ELR (cell line): ENCODE measurements at places on chromosomes 5 and 9.
A peak's percentile ranks its signal among the peaks of the same experiment; 100 is the strongest.

GRCh38 chr9:17986595-17986994 lies 407.7 kb downstream of the SH3GL2 start:
- DNase-seq: no peak

- no peak for DNase-seq
Measured at GRCh38 chr5:10620346-10620745, 56.5 kb downstream of the ANKRD33B start.

- no peak for DNase-seq
Measured at GRCh38 chr9:138102246-138103051, 224.9 kb downstream of the CACNA1B start.

DNA sequence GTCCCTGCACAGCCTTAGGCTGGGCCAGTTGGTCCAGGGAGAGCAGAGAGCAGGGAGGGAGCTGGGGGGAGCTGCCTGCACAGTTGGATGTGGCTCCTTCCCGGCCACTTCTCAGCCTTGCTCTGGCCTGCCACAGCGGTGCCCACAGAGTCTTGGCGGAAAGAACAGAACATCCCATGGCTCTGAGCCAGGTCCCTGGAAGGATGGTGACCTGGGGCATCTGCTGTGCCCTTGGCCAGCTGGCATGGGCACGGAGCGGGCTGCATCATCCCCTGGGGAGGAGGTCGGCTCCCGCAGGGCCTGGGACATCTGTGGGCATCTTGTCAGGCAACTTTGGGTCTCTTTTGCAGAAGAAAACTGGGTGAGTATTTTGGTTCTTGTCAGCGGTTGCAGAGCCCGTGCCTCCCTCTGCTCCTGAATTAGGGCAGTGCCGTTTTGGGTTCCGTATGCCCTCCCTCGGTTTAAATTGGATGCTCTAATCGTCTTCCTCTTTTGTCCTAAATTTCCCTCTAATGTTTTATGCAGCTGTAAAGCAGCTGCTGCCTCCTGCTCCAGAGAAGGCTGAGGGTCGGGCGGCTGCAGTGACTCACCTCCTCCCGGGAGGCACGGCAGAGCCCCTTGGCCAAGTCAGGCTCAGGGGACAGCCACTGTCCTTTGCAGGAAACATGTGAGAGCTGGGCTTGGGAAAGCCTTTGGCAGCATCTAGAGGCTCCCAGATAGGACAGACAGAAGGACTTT lies 10.5 kb upstream of the NACC2 start:
- peak; percentile 29 for DNase-seq

GRCh38 chr5:124661317-124662141 lies 84.9 kb downstream of the ZNF608 start:
- peak; percentile 90 for DNase-seq

DNA sequence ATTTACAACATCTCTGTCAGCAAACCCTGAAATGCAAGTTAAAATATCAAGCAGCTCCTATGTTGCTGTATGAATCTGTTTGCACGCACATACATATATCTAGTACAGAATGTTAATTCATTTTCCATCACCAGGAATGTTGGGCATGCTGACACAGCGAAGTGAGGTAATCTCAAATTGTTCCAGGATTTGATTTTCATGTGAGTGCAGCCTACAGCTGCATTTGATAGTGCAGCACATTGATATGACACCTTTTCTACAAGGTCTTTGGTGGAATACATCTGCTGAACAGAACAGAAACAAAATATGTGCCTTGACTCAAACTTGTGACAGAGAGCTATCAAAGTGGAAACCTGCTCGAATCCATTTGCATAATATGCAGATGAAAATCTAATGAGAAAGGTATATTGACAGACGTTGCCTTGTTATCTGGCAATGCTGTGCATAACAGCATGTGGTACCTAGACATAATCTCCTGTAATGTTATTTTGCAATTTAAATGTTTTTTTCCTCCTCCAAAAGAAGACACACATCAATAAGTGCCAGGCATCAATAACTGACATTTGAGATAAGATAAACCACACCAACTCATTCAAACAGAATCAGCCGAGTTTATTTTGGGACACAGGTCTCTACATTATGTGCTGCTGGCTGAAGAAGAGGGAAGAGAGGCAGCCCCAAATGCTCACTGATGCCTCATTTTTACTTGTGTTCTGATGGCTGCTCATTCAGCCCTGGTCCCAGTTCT lies 512.2 kb downstream of the ZNF608 start:
- DNase-seq: no peak

GRCh38 chr5:143395638-143396352 lies 7.7 kb downstream of the NR3C1 start:
- DNase-seq: peak; percentile 39

DNA sequence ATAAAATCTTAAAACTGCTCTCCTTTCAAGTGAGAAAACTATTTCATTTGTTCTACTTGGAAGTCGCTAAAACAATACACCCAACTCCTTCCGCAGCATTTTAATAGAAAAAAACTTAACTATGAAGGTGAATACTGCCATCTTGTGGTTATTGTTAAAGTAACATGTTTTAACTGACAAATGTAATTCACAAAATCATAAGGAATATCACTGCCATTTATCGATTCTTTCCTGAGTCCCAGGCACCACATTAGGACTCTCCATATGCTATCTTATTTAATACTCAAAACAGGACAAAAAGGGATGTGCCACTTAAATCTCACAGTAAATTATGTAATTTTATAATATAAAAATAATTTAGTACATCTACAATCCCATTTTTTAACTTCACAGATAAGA lies 130.5 kb upstream of the ITGA1 start:
- peak; percentile 71 for DNase-seq

- peak; percentile 56 for DNase-seq
Measured at GRCh38 chr5:145718956-145719355, 116.2 kb downstream of the PRELID2 start.

DNA sequence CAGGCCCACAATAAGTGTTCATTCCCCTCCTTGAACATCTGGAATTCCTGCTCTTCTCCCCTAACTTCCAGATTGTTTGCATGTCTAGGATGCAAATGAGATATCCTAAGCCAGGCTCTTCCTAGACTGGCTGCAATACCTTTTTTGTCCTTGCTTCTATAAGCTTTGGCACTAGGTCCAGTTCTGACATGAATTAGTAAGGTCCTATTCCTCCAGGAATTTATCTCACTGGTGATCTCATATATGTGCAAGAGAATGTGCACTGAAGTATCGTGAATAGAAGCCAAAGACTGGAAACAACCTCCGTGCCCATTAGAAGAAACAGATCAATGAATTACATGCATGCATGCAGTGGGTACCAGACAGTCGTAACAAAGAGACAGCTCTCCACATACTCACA lies 25.2 kb downstream of the DUSP1 start:
- DNase-seq: no peak

DNA sequence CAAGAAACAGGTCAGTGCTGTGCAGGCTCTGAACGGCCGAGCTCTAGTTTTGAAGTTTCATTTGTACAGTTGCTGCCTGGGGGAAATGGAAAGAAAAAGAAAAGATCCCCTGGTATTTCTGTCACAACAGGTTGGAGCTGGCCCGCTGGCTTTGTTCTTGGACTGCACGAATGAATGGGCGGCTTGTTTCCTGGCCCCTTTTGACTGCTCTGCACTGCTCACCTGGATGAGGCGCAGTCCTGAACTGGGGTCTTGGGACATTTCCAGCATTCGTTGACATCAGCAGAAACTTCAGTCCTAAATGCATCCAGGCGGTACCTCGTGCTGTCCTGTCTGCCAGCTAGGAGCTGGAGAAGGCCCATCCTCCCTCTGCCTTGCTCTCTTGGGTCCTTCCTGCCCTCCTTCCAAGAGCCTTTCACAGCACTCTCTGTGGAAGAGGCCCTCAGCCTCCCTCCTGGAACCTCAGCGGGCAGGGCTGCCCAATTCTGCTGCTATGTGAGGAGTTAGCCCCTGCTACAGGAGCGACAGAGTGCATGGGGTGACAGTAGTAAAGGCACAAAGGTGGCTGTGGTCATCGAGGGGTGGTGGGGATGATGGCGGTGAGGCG lies 189.2 kb downstream of the FSTL4 start:
- DNase-seq: no peak

GRCh38 chr9:71592400-71592799 lies 175.9 kb downstream of the CEMIP2 start:
- peak; percentile 67 for DNase-seq

- no peak for DNase-seq
Measured at GRCh38 chr5:57360871-57361270, 121.7 kb downstream of the ACTBL2 start.

- no peak for DNase-seq
Measured at GRCh38 chr9:136992819-136993369, 672 bp downstream of the PAXX start.

- DNase-seq: no peak
Measured at GRCh38 chr9:12416716-12417115, 276.5 kb upstream of the TYRP1 start.

DNA sequence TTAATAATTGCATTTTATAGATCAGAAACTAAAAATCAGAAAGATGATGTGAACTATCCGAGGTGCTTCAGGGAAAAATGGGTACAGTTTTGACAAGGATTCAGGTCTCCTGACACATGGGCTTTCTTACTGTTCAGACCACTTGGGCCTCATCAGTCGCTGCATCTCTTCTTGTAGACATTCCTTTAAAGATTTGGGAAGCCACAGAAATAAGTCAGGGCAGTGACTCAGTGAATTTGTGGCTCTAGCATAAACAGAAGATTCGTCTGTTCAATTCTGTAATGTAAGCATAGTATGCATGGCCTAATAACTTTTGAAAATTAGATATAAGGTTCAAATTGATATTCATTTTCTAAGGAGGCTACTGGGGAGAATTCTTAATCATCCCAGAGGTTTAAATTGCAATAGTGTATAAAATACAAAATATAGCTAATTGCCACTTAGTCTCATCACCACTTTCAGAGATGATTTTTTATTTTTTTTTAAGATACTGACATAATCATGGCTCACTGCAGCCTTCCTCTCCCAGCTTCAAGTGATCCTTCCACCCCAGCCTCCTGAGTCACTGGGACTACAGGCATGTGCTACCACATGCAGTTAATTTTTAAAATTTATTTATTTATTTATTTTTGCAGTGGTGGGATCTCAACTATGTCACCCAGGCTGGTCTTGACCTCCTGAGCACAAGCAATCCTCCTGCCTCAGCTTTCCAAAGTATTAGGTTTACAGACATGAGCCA lies 48.9 kb downstream of the RASEF start:
- DNase-seq: peak; percentile 89

DNA sequence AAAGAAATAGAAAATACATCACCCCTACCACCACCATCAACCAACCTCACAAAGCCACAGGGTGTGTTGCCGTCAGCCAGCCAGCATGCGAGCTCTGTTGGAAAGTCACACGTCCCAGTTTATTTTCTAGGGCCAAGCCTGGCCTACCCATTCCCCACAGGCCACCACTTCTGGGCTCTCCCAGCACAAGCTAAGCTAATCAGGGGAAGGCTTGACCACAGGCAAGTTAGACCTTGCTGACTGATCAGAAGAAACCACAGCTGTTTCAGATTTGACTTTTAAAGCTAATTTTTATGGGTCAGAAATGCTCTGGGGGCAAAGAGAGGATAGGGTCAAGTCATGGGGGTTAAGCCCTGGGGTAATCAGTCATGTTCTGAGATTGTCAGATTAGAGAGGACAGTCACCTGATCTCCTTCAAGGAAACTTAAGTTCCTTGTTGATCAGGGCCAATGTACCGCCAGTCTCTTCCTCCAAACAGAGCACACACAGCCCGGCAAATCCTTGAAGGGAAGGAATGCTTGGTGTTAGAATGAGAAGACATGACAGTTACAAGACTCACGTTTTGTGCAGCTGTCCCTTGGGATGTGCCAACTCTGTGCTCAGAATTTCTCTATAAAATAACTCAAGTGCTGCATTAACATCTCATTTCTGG lies 7.6 kb downstream of the SHB start:
- DNase-seq: no peak

DNA sequence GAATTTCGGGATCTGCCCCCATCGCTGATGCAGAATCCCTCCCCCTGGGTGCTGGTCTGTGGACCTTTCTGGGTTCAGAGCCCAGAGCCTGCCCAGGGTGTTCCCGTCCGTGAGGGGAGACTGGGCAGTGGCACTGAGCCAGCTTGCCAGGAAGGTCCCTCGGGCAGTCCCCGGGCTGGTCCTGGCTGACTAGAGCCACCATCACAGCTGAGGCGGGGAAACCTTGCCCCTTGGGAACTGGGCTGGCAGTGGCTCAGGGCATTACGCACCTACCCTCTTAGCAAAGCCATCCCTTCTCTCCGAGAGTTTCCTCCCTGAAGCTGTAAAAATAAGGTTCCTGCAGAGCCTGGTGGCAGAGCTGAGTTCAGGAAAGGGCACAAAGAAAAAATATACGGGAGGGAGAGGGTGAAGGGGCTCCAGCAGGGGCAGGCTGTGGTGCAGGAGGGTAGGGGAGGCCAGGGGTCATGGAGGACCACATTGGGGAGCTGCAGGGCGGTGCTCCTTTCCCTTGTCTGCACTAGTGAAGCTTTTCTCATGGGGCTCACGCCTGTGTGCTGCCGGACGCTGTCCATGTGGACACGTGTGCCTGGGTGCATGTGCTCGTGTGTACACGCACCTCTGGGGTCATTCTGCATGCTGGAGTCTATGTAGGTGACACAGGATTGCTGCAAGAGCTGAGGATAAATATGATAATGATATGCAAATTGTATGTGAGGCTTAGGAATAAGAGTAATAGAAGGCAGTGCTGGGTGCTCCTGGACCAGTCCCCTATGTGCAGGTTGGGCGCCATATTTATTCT lies 118.9 kb downstream of the LHX2 start:
- no peak for DNase-seq
